NK-92 treated with Interleukin-12 subunit alpha and Interleukin-12 subunit beta, amount 100 ng/mL, for 24 hours (cell line): ENCODE measurements at places on chromosomes 4 and X.

DNA sequence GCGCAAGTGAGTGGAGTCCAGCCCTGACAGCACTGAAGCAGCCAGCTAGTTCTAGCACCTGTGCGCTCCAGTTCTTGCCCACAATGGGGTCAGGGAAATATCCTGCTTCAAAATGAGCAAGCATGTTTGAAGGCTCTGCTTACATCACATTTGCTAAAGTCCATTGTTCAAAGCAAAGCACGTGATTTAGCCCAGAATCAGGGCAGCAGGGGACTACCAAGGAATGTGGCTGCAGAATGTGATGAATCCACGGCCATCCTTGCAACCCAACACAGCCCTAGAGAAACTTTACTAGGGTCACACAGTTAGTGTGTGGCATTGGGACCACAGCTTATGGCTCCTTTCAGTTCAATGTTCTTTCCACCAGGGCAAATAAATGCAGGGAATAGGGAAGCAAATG is 47.3 kb upstream of the SMIM31 start:
- DNase-seq, result no peak

DNA sequence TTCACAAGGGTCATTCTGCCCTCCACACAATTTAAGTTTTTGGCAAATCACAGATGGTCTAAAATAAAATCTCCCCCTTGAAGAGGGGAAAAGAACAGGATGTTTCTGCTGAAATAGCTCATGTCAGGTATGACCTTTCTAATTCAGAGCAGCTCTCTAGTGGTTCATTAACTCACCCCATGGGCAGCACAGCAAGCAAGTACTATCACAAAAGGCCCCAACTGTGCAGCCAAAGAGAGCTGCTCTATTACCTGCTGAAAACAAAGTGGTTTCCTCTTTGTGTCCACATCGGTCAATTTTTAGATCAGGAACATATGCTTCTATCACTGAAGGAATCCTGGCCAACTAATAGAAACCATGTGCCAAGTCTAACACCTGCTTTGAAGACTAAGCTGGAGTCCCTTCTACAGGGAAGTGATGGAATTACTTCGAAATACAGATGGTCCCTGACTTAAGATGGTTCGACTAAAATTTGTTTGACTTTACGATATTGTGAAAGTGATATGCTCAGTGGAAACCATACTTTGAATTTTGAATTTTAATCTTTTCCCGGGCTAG is 164.3 kb downstream of the ENOX2 start:
- DNase-seq, result no peak

GRCh38 chr4:184784628-184785257 is 41.0 kb downstream of the ACSL1 start:
- no peak for DNase-seq

DNA sequence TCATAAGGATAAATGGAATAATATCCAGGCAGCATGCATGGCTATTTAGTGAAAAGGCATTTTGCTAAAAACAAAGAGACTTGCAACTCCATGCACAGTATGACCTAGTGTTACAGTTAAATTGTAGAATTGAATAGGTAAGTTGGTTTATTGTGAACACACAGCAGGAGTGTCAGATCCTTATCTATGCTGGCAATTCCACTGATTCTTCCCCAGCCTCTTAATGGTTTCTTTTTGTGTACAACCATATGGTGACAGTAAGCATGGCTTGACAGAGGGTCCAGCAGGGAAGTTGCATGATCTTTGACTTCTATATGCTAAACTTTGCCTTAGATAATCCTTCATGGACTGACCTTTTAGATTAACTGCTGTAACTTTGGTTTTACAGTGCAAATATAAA is 936.6 kb upstream of the EPHA5 start:
- no peak for DNase-seq

- no peak for DNase-seq
These were observed 298.1 kb upstream of the SLC7A11 start for GRCh38 chr4:138540056-138540800.
